Bone marrow (tissue), 2 donors: ENCODE measurements at places on chromosomes 16 and 17.

GRCh38 chr17:47676510-47677165, 17.3 kb upstream of the TBKBP1 start:
- DNase-seq = no peak

DNA sequence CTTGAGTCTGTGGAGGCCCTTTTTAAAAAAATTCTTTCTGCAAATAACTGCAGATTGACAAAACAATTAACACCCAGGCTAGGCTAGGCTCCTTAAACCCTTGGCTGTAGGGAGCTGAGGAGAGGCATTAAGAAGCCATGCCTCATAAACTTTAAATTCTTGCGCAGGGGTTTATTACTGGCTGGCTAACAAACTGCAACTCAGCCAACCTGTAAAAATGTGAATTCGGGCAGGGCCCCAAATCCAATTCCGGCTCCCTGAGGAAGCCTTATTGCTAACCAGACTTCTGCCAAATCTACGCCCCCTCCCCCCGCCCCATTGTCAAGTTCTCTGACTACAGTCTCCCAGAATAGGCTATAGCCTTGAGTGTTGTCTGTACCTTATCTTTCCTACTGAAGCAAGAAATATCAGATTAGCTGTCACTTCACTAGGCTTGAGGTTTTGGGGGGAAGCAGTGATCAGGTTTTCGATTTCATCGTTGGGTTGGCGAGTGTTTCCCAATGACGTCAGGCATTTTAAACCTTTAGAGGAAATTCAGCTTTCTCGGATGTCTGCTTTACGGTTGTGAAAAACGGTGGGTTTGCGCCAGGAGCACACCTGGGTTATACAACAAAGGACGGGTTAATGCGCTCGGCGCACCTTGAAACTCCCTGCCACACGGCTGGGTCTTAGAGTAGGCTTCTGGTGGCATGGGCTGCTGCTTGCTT, 2.0 kb downstream of the CDH3 start:
- DNase-seq = no peak

GRCh38 chr16:85187002-85187401, 74.7 kb upstream of the CIBAR2 start:
- DNase-seq = no peak

- DNase-seq = no peak
Observed at GRCh38 chr17:30218799-30219198, 16.7 kb downstream of the SLC6A4 start.

DNA sequence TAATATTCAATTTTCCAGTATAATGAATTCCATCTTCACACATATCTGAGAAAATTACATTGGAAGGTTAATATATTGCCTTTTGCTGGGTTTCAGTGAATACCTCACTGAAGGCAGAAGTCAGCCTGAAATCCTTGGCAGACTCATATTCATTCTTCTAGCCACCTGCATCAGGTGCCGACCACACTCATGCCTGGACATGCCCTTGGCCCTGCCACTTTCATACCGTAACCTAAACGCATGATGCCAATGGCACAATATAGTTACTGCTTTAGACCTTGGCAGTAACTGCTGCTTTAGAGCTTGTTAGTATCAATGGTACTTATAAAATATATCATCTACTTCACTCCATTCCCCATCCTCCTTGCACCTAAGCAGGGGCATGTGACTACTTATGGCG, 817.6 kb upstream of the CDH8 start:
- DNase-seq = no peak

DNA sequence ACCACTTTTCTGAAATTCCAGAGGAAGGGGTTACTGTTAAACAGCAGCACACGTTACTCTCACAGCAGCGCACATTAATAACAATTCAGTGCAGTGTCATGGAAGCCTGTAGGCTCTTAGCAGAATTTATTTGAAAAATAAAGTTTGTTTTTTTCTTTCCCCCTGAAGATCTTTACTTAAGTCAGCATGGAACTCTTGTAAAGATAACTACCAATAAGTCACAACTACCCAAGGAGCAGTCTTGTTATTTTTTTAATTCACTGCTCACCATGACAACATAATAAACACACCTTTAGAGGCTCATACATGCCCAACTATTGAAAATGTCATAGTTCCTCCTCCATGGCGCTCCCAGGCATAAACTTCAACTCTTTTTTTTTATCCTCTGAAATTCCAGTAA, 31.8 kb upstream of the PSMD7 start:
- no peak for DNase-seq
